ENCODE measurements at places on chromosomes 16 and 17.

- no peak for DNase-seq
These were observed 68.4 kb upstream of the NACA2 start for GRCh38 chr17:61659437-61659836.

- no peak for DNase-seq
These were observed 1380.6 kb downstream of the CDH8 start for GRCh38 chr16:60655514-60656153.

GRCh38 chr16:4375717-4376116 is 4.1 kb downstream of the VASN start:
- DNase-seq: no peak

- no peak for DNase-seq
These were observed 5.4 kb downstream of the HELZ start for GRCh38 chr17:67239597-67239996.

DNA sequence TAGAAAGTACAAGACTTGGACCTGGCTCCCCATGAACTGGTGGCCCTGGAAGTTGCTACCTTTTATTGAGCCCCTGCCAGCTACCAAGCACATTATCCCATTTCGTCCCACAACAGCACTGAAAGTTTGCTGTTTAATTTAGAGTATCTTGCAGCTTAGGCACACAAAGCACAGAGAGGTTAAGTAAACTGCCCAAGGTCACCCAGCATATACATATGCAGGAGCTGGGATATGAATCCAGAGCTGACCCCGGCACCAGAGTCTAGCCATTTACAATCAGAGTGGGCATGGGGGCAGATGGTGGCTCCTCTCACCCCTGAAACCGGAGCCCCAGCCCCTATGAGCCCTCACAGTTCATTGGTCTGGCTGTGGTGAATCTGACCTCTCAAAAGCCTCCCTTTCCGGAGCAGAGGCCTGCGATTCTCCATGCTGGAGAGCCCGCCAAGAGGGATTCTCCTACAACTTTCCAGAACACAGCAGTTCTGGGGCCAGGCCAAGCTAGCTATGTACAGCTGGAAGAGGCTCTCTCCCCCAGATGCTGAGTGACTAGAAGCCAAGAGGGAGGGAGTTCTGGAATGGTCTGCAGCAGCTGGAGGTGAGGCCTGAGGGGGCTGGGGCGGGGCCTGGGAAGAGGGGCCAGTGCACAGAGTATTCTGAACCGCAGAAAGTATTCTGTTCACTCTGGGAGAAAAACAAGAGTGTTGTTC is 58.3 kb downstream of the SREBF1 start:
- no peak for DNase-seq

- no peak for DNase-seq
These were observed 189.9 kb downstream of the FTO start for GRCh38 chr16:53893731-53894435.

DNA sequence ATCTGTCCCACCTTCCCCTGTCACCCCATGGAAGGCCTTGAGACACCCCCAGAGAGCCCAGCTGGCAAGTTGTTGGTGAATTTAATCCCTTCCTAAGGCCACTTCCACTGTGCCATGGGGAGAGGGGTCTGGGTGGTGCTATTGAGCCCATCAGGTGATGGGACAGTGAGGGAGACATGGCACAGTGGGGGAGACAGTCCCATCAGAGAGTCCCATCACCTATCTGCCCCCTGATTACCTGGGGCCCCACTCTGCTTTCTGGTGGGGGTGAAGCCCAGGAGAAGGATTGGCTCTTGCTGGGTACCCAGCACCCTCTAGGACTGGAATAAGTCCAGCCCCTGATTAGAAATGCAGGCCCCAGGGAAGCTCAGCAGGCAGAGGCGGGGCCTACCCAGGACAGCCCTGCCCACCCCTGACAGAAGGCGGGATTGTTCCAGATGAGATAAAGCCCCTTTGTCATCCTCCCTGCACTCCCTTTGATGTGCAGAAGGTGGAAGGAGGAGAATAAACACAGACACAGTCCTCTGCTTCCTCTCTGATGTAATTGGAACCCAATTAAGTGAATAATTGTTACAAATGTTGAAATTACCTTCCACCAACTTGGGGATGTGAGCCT is 18.9 kb downstream of the TMEM132E start:
- no peak for DNase-seq

DNA sequence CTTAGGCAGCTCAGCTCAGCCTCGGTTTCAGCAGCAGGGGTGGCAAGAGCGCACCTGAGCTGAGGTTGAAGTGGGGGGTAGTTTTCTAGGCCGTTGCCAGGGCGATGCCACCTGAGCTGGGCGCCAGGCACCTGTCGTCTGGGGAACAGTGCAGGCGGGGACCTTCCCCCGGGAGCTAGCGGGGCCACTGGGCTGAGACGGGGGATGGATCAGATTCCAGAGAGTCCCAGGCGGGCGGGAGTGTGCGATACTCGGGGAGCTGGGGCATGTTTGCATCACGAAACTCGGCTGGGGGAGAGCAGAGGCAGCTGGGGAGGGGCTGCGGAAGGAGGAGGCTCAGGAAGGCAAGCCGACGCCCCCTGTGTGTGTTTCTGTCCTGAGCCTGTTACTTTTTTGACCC is 477 bp upstream of the CLDN9 start:
- DNase-seq: no peak

GRCh38 chr16:80743772-80744171 is 60.6 kb downstream of the CDYL2 start:
- DNase-seq: no peak

GRCh38 chr17:61504697-61505096 is 52.5 kb downstream of the TBX4 start:
- DNase-seq: no peak

DNA sequence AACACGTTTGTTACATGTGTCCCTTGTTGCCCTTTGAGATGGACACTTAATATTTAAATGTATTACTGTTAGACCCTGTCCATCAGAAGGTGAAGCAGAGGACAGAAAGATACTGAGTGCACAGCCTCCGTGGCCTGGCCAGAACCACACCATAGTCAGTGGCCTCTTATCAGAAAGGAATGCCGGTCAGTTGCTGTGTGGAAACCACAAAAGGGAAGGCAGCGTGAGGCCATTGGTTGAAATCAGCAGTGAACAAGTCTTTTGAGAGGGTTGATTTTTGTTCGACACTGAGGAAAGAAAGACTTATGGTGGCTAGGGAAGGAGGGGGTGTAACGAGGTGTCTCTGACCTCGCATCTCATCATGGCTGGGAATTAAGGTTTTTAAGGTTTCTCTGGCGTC is 85.4 kb upstream of the CLEC18A start:
- DNase-seq: no peak

DNA sequence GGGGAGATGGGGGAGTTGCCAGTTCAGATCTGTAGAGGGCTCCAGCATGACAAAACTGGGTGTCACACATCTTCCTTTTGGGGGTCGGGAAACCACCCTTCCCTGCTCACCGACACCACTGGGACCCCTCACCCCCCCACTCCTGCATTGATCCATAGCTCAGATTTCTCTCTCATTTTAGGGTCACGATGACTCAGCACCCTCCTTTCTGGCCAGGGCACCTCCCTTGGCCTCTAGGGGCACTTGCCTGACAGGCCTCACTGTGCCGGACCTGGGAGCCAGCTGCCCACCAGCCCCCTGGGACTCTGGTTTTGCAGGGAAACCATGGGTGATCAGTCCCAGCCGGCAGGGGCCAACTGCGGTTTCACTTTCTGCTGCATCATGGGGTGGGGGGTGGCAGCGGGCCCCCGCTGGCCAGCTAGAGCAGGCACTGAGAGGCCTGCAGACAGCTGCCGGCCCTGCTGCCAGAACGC is 239.4 kb downstream of the MRTFB start:
- peak; percentile 62 for DNase-seq

GRCh38 chr17:600576-601243 is 113.9 kb downstream of the VPS53 start:
- no peak for DNase-seq

GRCh38 chr17:55427587-55427882 is 5.9 kb upstream of the MMD start:
- DNase-seq: no peak

- no peak for DNase-seq
These were observed 723 bp downstream of the TRIM37 start for GRCh38 chr17:59105852-59106462.

DNA sequence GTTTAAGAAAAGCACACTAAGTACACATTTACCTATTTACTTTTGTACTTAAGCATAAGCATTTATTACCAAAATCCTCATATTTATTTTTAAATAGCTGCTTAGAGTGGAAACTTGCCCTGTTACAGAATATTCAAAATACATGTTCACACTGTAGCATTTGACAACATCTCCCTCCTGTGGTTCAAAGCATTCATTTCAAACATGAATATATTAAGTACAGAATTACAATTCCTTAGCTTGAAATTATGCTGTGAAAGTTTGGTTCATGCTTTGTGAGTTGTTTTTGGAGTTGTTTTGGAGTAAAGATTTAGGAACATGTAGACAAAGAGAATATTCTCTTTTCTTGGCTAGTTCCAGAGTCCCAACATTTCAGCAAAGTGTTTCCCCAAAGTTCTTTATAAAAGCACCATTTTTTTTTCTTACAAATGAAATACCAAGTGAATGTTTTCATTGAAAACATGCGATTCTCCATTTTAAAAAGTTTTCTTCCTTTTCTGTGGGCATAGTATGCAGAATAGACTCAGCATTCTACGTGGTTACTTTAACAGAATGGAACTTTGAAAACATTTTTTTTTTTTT is 33.2 kb downstream of the TUBD1 start:
- no peak for DNase-seq

DNA sequence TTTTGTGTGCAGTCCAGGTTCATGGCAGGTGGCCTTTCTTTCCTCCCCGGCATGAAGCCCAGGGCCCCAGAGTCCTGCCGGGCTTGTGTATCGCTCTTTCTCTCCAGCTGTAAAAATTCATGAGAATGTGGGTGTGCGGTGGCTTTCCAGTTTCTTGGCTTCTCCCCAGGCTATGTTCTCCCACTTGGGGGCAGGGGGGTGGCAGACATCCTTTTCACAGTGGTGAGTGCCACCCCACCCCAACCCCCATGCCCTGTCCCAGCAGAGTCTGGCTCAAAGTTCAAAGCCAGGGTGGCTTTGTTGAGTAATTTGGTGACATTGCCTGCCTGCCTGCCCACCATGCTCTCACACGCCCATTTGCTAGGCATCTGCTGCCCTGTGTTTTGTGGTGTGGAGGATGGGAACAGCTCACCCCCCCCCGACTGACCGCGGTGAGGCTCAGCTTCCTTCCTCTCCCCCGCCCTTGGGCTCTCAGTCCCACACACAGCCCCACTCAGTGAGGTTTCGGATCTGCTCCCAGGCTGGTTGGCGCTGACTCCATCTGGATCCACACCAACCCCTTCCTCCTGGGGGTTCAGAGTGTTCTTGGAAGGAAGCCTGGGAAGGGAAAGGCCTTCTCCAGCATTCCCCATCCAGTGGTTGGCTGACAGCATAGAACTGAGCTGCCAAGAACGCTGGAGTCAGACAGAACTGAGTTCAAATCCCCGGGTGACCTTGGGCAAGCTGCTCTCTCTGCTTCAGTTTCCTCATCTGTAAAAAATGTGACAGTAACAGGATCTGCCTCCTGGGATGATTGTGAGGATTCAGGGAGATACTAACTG is 36.0 kb downstream of the CHD9 start:
- DNase-seq: no peak

DNA sequence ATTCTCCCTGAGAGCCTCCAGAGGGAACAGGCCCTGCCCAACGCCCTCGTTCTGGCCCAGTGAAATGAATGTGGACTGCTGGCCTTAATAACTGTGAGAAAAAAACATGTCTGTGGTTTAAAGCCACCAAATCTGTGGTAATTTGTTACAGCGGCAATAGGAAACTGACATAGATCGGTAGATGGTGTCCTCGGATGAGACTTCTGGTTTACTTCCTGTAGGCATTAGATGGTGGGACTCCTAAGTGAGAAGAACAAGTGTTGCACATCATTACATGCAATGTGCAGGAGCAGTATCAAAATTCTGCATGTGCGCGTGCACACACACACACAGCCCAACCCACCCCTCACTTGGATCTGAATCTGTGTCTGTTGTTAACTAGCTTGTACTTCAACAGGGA is 42.0 kb downstream of the CDK5R1 start:
- DNase-seq: no peak

DNA sequence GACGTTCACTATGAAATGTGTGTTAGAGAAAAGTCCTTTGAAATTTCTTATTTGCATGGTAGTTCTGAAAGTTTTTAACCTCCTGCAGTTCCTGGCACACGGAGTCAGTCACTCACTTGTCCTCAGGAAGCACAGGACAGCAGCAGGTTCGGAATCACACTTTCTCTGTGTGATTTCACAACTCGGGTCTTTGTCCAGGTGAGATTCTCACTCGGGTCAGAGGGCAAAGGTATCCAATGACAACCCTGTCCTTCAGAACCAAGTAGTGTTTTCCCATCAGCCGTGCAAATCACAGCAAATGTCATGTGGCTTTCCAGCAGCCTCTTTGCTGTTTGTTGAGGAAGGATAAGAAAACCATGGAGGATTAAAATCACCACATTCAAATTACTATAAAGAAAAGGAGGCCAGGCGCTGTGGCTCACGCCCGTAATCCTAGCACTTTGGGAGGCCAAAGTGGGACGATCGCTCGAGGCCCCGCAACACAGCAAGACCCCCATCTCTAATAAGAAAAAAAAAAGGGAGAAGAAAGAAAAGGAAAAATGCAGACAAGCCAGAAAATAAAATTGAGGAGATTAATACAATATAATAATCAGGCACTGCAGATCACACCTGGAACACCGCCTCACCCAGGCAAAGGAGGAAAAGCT is 22.0 kb downstream of the ADCY9 start:
- DNase-seq: no peak

DNA sequence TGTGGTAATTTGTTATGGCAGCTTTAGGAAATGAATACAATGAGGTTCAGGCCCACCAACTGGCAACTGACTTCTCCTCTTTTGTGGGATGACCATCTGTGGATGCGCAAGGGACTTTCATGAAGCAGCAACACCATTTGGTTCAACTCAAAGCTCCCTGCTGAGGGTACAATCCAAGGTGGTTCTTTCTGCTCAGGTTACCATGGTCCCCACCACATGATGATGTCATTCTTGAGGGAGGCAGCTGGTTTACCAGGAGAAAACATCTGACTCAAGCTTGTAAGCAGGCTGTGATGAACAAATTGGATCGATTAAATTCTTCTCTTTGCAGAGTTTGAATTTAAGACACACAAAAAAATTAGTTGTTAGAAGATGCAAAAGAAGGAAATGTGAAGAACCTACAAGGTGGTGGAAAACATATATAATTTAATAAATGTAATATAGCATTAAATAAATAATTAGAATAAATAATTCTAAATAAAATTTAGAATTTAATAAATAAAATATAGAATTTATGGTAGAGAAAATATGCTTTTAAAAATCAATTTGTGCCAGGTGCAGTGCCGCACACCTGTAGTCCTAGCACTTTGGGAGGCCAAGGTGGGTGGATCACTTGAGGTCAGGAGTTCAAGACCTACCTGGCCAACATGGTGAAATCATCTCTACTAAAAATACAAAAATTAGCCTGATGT is 67.6 kb upstream of the ANKFN1 start:
- DNase-seq: no peak

GRCh38 chr16:25034911-25035310 is 19.7 kb upstream of the ARHGAP17 start:
- DNase-seq: no peak
